ENCODE measurements at places on chromosomes 2 and 18.
A peak's percentile ranks its signal among the peaks of the same experiment; 100 is the strongest.

- DNase-seq = no peak
Measured at GRCh38 chr2:12169721-12170120, 423.3 kb downstream of the LPIN1 start.

DNA sequence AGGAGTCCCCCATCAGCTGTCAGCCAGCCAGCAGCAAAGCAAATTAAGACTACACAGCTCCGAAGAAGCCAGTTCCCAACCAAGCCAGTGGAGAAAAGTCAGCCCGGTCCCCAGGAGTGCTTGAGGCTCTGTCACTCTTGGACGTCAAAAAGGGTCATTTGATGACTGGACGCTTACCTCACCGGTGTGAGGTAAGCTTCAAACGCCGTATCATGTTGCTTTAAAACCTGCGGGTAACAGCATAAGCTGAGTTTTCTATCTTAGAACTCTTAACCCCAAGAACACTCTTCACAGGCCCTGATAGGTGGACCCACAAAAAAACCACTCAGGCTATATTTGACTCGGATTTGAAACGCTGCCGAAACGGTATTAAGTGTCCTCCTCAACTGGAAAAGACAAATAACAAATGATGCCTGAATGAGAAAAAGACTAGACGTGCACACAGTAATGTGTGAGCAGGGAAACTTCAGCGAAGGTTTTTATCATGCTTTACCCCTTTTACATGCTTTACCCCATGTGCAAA lies 682 bp upstream of the LNPK start:
- no peak for DNase-seq

DNA sequence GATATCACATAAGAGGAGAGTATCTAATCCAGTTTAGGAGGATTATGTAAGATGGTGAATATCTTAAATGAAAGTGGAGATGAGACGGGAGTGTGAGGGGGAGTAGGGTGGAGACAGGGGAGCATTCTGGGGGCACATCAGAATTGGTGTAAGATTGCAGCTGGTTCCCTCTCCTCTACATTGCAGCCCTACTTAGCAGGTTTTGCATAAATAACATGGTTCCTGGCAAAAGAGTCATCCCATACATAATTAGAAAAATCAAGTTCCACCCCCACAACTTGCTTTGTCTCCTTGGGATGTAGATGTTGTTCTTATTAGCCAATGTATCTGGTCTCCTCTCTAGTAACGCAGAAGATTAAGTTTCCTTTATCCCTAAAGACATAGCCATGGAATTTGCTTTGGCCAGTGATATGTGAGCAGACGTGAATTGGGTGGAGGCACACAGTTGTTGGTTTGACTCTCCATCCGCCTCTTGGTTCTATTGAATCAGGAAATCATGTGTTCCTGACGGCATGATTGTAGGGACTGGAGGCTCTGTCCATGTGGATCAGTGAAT lies 137.9 kb downstream of the KLHL14 start:
- DNase-seq = no peak

GRCh38 chr18:13003466-13003896 lies 12.3 kb downstream of the CEP192 start:
- no peak for DNase-seq

GRCh38 chr2:113979191-113980128 lies 89.6 kb downstream of the ACTR3 start:
- DNase-seq = no peak

- DNase-seq = no peak
Measured at GRCh38 chr2:3154700-3155099, 222.9 kb downstream of the EIPR1 start.

DNA sequence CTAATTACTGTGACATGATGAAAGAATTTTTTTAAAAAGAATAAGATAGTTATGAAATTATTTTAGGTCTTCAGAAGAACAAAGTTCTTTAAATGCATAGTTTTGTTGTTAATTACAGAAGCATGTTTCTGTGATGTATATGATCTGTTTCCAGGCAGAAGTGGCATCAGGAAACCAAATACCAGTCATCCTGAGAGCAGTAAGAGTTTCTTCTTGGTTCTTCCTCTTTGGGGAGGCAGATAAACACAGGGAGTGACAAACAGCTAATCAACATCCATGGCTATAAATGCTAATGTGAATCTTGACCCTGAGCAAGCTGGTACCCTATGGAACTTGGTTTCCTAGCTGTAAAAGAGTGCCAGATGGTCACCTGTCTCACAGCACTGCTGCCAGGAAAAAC lies 29.2 kb downstream of the WIPF1 start:
- DNase-seq = no peak

GRCh38 chr2:168679741-168680310 lies 122.6 kb upstream of the NOSTRIN start:
- no peak for DNase-seq

GRCh38 chr18:48564139-48564538 lies 25.3 kb downstream of the CTIF start:
- DNase-seq = no peak

DNA sequence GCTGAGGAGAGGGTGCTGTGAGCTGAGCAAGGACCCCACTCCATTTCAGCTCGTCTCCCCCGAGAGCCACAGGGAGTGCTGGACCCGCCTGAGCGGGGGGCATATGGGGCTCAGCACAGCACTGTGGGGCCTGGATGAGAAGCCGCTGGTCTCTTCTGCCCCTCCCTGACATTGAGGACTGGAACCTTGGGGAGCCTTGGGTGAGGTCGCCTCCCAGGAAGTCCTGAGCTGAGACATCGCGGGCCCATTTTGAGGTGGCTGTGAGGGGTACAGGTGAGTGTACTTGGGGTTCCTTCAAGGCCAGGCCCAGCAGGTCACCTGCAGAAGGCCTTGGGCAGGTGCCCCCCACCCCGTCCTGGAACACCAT lies 3.1 kb upstream of the AQP12A start:
- peak; percentile 47 for DNase-seq

DNA sequence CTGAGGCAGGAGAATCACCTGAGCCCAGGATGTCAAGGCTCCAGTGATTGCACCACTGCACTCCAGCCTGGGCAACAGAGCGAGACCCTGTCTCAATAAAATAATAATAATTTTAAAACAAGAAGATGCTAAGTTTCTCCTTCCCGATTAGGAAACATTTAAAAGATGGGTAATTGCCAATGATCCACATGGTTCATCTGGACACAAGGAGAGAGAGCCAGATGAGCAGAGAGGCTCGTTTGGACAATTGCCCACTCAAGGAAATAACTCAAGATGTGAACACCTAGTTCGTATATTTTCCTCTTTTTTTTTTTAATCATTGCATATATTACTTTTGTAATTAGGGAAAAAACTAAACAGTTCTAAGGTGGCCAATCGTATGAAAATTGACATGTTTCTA lies 3.6 kb upstream of the ACTG2 start:
- no peak for DNase-seq

- no peak for DNase-seq
Measured at GRCh38 chr2:200042102-200042735, 86.8 kb downstream of the MAIP1 start.

GRCh38 chr2:31011587-31011986 lies 126.7 kb downstream of the GALNT14 start:
- DNase-seq = no peak

GRCh38 chr18:73168236-73168635 lies 300.4 kb upstream of the NETO1 start:
- DNase-seq = no peak

GRCh38 chr2:168710754-168711467 lies 91.5 kb upstream of the NOSTRIN start:
- DNase-seq = no peak

GRCh38 chr2:19542796-19543662 lies 184.6 kb upstream of the OSR1 start:
- no peak for DNase-seq

DNA sequence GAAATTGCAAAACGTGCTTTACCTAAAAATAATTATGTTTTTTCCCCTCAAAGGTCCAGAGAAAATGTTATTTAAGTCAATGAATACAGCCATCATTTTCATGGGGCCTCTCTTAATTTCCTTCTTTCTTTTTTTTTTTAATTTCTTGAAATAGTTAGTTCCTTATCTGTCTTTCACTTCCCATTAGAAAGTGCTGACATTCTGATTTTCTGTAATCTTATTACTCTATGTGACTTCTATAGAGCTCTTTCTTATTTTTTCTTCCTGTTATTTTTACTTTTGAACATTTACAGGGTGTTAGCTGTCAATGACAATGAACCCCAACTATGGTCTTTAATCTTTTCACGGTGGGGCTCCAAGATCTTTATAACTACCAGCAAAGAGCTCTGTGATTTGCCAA lies 30.0 kb downstream of the CTLA4 start:
- DNase-seq = no peak

DNA sequence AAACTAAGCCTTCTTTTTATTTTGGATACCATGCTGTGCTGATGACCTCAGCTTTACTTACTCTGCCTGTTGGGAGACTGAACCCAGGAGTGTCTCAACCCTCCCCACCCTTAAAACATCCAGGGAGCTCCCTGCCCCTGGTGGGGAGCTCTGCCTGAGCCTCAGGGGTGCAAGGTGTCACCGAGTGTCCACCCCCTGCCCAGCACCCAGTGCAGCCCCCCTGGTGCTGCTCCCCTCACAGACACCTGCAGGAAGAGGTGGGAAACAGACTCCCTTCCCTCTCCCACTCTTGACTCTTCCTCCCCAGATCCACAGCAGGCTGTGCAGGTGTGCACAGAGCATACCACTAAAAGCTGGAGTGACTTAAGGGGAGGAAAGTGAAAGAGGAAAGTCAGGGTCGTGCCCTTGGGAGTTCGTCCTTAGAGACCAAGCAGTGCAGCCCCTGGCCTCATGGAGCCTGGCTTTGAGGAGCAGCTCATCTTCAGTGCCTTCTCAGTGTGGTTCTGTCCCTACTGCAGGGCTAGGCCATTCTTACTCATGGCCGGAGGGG lies 51.3 kb downstream of the MYO7B start:
- peak; percentile 50 for DNase-seq

DNA sequence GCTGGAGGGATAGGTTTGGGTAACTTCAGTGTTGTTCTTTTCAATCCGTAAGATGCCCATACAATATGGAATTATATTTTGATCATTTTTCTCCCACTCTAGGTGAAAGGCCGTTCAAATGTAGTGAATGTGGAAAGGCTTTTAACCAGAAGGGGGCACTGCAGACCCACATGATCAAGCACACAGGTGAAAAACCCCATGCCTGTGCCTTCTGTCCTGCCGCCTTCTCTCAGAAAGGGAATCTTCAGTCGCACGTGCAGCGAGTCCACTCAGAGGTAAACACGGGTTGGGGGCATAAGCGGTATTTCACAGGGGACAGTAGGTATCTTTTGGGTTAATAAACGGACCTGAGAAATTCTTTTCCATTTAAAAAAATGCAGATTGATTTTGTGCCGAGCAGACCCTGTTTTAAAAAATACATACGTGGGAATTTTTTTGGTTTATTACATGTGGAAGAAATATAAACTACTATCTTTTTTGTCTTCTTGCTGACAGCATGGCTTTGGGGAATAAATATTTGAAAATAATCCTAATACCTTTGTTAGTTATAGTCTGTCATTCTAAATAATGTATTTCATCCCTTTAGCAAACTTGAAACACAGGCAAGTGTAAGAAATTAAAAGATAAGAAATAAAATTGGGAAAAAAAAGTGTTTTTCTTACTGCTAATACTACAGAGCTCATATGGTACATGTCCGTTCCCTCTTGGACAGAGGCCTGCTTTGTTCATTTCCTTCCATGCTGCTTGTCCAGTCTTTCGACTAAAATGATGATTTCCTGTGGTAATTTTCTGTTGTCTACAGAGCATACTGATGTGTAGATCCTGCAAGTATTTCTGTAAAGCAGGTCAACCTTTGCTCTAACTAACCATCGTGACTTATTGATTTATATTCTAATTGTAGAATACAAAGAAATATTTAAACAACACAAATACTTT lies 53.3 kb downstream of the ZNF236 start:
- DNase-seq = no peak

GRCh38 chr2:180630756-180631155 lies 349.6 kb upstream of the UBE2E3 start:
- DNase-seq = no peak

DNA sequence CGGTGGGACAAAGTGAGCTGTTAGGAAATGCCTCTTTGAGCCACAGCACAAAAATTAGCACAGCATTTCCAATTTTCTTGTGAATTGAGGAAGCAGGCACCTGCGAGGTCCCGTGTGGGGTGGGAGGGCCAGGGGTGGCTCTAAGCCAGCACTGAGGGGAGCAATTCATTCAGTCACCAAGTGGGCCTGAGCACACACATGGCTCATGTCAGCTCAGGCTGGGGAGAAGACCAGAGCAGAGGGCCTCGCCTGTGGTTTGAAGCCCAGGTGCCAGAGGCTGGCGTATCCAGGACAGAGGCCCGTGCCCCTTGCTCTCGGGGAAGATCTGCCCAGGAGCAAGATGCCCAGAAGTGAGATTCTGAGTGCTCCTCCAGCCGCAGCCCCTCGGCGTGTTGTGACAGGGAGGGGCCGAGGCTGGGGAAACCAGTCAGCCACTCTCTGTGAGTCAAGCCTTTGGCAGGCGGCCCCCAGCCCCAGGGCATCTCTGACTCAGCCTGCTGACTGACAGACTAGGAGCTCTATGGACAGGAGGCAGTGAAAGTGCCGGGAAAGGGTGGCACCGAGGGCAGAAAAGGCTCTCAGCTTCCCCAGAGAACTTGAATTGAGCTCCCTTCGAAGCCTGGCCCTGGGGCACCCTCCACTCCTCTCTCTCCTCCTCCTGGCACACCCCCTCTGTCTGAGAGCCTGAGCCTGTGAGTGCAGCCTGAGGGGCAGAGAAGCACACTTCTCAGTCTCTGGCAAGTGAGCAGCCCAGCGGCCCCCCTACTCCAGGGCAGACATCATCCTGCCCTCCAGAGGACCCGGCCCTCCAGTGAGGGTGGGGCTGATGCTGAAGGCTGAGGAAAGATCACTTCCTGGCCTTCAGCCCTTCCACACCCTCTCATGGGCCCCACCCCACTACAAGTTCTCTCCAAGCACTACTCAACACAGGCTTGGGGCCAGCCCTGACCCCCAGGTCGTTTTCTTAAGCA lies 32.3 kb downstream of the CYP26B1 start:
- DNase-seq = peak; percentile 68

DNA sequence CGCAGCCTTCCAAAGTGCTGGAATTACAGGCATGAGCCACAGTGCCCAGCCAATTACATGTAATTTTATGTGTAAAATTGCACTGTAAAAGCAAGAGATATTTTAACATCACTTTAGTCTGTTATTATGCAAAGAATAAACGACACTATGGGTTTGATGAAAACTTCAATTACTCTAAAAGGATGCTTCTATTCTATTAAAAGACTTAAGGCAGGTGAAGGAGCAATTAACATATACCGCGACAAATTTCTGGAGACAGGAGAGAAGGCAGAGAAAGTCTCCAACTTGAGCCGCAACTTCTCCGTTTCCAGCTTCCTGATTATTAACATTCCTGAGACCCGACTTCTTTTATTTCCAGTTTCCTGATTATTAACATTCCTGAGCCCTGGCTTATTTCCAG lies 53.7 kb downstream of the FAM210A start:
- no peak for DNase-seq

GRCh38 chr18:37675699-37676098 lies 110.1 kb upstream of the CELF4 start:
- no peak for DNase-seq

- DNase-seq = no peak
Measured at GRCh38 chr2:57543211-57543610, 503.4 kb upstream of the VRK2 start.

GRCh38 chr2:180360283-180360618 lies 353.2 kb upstream of the CWC22 start:
- no peak for DNase-seq

GRCh38 chr2:160583813-160584537 lies 90.4 kb upstream of the RBMS1 start:
- no peak for DNase-seq

- DNase-seq = no peak
Measured at GRCh38 chr2:152354069-152354755, 19.2 kb downstream of the FMNL2 start.

All from coronary artery (tissue), 2 donors.